Head of caudate nucleus (tissue), 42 donors: ENCODE measurements at places on chromosomes 2 and 18.

DNA sequence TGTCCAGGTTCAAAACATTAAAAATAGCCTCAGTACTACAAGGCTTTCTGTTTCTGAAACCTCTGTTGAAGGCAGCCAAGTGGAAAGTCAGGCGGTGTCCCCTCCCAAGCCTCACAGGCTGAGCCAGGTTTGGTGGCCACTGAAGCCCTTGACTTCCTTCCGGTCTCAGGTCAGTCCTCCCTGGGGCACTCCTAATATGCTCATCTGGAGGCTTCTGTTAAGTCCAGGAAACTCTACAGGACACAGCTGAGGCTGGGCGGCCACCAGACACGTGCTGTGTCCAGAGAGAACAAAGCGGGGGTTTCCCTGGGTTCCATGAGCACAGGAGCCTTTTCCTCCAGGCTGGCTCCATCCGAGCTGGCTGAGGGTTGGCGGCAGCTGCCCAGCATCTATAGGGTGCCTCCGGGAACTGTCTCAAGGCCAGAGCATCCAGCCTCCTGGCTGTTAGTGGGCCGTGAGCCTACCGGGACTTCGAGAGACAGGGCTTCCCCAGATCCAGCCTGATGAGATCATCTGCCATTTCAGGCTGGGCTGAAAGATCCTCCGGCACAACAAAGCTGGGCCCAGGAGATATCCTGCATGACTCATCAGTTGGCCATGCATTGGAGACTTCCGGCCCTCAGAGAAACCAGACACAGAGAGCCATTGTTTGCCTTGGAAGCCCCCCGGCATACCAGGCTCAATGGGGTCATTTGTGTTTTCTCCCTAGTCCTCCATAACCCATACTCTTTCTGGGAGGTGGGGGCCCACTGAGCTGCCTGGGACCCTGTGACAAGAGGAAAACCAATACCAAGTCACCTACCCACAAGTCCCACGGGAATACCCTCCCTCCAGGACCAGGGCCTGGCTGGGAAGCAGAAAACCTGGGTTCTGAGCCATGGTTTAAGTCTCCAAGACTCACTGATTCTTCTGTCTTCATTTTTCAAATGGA, 71.7 kb downstream of the HS1BP3 start:
- DNase-seq, result peak; percentile 88

GRCh38 chr2:168934826-168935225, 33.7 kb downstream of the G6PC2 start:
- no peak for DNase-seq

DNA sequence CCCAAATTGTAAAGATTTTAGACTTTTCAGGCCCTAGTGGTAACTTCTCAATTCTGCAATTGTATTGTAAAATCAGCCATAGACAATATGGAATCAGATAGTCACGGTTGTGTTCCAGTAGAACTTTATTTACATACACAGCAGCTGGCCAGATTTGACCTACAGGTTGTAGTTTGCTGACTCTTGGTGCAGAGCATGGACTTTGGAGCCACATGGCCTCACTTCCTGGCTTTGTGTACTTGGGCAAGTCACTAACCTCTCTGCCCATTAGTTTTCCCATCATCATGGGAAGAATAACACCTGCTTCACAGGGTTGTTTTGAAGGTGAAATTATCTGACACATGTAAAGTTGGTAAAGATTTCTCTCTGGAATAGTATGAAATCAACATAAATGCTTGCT, 147.6 kb downstream of the TMEM200C start:
- DNase-seq, result no peak

DNA sequence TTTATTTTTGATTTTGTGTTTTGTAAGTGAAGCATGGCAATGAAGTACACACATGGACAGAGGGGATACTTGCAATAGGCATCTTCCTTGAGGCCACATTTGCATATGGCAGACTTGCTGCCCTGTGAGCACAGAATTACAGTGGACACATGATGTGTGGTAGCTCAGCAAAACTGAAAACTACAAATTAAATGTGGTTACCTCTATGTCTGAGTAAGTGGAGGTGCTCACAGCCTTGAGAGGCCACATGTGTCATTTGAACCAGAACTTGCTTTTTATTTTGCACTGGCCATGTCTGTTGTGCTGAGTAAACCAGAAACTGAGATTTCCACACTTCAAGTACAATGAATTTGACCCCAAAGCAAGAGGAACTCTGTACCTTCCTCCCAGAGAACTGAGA, 998.5 kb upstream of the NXPH2 start:
- no peak for DNase-seq

- peak; percentile 44 for DNase-seq
These were observed 53.6 kb downstream of the CCDC93 start for GRCh38 chr2:117960231-117960630.

DNA sequence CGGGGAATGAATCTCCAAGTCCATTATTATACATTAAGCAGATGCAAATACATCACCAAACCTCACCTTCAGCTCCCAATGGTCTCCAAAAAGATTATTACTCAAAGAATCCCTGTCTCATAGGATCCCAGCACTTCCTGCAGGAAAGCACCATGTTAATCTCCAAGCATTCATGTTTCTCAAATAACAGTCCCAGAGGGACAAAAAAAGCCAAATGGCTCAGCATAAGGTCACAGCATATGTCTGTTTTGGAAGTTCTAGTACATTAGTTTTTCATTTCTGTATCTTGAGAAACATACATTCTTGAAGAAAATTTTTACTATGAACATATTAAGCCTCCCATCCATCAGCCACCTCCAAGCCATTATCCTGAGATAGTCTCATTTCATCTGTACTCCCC, 103.3 kb downstream of the METTL4 start:
- DNase-seq, result no peak

DNA sequence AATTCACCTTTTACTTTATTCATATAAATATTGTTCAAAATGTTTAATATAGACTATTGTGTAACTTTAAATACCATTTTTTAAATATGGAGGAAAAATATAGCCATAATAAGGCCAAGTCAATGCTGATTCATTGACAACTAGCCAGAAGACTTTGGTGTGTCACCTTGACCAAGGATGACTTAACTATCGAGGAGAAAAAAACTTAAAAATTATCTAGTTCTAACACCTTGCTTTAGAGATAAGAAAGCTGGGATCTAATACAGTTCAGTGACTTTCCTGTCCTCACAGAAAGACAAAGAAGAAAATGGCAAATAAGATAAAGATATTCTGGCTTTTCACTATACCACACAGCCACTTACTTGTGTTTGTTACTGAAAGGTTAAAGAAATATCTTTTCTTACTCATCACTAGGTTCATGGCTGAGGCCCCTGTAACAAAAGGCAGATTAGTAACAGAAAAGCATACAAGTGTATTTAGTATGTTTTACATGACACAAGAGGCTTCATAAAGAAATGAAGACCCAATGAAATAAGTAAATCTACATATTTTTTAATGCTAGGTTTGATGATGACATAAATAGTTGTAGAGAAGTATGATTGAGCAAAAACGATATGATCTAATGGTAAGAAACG, 65.9 kb upstream of the LRRTM1 start:
- no peak for DNase-seq

- DNase-seq, result peak; percentile 11
These were observed 211.0 kb downstream of the PIK3C3 start for GRCh38 chr18:42165922-42166513.

GRCh38 chr2:29522951-29523669, 398.3 kb downstream of the ALK start:
- DNase-seq, result no peak

DNA sequence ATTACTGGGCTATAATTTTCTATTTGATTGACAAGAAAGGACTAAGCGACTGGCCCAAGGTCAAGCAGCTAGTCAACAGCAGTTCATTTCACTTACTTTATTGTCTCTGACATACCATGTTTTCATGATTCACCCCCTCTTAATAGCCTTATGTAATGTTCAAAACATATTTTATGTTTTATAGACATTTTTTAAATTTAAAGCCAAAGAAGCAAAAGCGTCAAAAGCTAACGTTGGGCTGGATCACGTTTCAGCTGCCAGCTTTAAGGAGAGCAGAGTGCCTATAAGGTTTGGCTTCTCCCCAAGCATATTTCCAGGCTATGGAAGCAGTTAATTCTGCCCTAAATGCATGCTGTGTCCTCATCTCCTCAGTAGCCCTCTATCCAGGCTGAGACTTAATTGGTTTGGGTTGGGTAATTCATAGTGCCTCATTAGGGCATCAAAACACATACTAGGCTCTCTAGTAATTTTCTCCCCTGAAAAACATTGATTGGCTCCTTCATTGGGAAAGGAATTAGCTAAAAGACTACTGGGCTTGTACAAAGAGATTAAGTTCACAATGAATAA, 94.8 kb upstream of the CREB1 start:
- no peak for DNase-seq

GRCh38 chr18:3400567-3401296, 49.2 kb upstream of the TGIF1 start:
- DNase-seq, result no peak

DNA sequence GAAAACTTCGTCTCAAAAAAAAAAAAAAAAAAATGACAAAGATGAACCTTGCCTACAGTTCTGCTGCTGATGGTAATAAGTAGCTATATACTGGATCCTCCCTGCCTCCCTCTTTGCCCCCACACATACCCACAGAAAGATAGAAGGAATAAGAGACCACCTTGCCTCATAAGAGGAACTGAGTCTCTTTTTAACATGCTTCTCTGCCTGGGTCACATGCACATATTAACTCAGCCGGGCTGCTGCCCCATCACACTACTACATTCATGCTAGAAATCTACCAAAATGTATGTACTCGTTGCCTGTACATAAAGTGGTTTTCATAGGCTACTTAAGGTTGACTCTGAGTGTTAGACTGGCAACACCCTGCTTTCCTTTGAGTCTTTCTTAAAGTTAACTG, 78.9 kb upstream of the B3GNT2 start:
- no peak for DNase-seq

DNA sequence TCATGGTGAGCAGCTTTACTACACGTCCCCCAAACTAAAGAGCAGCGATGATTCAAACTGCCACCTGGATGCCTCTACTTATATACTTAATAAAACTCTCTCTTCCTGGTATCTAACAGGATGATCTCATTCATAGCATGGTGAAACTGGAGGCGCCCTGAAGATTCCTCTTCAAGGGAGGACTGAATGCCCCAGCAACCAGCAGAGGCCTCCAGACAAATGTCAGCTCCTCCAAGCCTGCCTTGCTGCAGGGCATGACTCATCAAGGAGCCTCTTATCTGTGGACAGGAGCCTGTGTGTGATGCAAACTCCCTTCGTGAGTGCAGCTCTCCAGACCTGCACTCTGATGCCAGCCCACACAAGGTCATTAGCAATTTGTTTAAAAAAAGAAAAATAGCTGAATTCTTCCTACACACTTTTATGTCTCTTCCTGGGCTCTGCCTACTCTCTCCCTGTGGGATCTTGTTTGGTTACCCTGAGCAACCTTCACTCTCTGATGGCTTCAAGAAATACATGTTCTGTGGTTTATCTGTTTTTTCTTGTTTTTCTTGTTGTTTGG, 30.2 kb downstream of the LONRF2 start:
- peak; percentile 43 for DNase-seq

DNA sequence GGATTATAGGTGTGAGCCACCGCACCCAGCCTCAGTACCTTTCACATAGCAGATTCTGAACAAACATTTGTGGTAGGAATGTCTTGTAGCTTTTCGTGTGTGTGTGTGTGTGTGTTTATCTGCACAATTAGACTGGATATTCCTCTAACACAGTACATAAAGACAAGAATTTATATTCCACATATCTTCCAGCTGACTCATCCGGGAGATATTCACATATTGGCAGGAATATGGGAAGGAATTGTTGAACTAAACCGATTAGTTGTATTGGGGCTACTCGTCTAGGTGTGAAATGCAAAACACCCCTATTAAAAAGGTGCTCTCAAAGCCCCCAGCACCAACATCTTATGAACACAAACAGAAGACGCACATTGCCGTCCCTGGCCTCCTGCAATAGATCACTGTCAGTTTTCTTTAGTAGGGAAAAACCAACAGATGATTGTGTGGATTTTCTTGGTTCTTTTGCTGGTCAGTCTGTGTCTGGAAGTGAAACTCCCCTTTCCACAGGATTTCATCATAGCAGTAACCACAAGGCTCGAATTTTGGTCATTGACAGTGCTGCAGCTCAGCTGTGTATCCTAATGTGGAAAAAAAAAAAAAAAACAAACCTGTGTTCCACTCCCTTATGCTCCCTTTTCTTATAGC, 208.5 kb upstream of the ACVR2A start:
- no peak for DNase-seq

- peak; percentile 23 for DNase-seq
These were observed 79.4 kb upstream of the AGAP1 start for GRCh38 chr2:235414422-235414821.
